ENCODE measurements at places on chromosomes 1 and 21.

- no peak for DNase-seq
Observed at GRCh38 chr1:185213091-185213490, 56.1 kb downstream of the SWT1 start.

DNA sequence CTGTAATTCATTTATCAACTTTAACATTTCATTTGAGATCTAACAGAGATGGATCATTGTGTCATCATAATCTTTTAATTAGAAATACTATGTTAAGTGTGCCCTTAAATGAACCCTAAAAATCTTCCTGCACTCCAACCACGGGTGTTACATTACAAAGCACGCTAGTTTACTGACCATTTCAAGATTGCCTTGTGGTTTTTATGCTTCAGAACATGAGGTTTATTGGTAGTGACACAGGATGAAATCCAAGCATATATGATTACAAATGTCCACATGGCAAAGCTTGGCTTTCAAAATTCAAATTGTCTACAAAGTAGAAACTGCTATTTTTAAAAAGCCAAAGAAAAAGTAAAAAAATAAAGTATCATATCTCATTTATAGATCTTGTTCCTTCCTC, 190.4 kb upstream of the USP25 start:
- DNase-seq: no peak

DNA sequence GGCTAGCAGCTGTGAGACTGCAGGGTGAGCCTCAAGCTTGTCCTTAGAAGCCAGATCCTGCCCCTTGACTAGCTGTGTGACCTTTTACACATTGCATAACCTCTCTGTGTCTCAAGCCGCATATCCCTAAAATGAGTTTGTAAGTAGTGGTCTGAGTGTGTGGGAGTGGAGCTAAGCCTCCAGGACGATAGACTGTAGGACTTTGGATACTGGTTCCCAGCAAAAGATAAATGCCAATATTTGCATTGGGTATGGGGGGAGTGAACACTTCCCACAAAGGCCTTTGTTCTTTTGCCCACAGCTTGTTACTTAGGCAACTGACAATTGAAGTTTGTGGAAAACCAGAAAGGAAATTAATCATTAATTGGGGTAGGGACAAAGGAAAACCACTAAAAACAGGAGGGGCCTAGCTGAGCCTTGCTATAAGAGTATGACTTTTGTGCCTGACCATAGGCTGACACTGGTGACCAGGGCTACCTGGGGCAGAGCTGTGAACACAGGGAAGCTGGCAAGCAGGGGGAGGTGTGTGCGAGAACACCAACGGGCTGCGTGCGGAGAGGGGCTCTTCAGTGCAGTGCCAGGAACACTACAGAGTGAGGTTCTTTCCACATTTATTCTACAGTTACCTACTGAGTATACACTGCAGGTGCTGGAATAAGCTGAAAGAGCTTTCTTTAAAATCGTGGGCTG, 102.4 kb upstream of the ETV3 start:
- no peak for DNase-seq

GRCh38 chr1:5681654-5682053, 310.6 kb downstream of the NPHP4 start:
- no peak for DNase-seq

DNA sequence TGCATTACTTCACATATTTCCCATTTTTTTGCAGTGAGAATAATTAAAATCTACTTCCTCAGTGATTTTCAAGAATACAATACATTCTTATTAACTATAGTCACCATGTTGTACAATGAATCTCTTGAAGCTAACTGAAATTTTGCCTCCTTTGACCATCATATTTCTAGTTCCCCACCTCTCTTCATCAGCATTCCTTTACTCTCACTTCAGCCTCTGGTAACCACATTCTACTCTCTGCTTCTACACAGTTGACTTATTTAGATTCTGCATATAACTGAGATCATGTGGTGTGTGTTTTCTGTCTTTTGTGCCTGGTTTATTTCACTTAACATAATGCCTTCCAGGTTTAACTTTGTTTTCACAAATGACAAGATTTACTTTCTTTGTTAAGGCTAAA, 304.4 kb upstream of the LYPLAL1 start:
- DNase-seq: no peak

DNA sequence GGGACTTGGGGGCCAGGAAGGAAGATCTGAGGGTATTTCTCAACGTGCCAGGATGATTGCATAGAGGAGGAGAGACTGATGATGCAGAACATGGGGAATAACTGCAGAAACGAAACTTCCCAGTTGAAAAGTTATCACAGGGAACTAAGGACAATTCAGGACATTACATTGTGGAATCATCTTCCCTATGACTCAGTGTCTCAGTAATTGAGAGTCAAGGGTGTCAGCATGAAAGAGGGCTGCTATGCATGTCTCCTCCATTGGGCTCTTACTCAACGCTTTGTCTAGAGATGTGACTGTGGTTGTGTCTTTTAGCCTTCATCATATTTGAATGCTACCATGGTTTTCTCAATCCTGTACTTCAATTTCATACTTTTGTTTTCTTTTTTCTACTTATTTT, 48.9 kb upstream of the PTGFR start:
- DNase-seq: no peak

GRCh38 chr1:32984090-32984454, 19.5 kb upstream of the RNF19B start:
- no peak for DNase-seq

DNA sequence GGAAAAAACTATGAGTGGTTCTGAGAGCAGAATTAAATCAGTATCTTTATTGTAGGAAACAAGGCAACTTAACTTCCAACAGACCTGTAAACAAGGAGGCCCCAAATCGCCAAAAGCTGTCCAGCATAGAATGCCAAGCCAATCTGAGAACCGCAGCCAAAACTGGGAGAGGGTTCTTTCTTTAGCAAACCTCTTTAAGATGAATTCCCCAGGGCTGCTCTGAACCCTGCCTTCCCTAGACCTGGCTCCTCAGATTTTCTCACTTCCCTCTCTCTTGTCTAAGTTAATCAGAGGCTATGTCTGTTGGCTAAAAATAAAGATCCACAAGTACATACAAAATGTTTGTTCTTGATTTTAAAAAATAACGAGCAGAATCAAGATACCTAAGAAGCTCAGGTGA, 141.4 kb downstream of the SMYD3 start:
- no peak for DNase-seq

- peak; percentile 57 for DNase-seq
Observed at GRCh38 chr1:203597331-203598090, 29.1 kb upstream of the ATP2B4 start.

- DNase-seq: no peak
Observed at GRCh38 chr1:153940756-153941155, 5.8 kb downstream of the DENND4B start.

GRCh38 chr1:48016515-48016914, 19.3 kb upstream of the TRABD2B start:
- DNase-seq: no peak

DNA sequence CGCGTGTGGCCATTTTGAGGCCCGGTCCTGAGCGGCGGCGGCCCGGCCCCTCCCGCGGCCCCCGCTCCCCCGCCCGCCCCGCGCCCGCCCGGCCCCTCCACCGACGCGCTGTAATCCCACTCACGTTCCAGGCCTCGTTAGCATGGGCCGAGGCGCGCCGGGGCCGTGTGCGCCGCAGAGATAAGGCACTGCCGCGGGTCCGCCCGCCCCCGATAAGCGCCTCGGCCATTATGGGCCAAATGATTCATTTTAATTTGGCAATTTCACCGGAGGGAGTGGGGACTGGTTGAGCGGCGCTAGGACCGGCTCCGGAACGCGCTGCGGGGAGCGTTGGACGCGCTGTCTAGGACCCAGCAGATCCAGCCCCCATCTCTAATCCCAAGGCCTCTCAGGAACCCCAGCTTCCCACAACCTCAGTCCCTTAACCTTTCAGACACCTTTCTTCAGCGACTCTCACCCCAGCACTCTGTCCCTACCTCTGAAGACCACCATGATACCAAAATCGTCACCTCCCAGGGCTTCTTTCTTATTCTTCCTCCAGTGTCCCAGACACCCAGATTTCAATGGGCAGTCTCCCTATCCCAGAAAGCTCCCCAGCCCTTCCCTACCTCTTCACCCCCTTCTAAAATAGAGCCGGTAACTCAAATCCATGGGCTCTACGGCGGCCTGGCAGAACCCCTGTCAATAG, at the start of gene TAL1:
Gene TAL1, minus strand, starts transcription at position 39 of the 688 bp plus-strand sequence. CDS start 6,337 bp downstream, outside the sequence.
- DNase-seq: no peak

DNA sequence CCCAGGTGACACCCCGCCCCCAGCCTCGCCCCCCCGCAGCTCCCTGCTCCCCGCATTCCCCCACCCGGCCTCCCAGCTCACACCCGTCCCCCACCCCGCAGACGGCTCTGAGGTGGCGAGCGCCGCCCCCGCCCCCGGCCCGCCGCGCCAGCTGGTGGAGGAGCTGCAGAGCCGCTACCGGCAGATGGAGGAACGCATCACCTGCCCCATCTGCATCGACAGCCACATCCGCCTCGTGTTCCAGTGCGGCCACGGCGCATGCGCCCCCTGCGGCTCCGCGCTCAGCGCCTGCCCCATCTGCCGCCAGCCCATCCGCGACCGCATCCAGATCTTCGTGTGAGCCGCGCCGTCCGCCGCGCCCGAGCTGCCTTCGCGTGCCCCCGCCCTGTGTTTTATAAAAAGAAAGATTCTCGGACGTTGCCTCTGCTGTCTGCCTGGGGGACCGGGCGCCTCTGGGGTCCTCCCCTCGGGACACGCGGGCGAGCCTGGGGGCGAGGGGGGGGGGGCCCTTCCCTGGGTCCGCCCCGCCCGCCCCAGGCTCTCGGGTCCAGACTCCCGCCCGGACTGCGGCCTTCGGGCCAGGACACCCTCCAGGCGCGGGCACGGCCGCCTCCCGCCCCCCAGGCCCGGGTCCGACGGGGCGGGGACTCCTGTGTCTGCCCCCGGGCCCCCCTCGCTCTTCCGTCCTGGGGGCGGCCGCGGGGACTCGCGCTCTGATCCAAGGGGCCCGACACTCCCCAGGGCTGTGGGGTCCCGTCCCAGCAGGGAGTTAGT, 1.6 kb upstream of the MMP23B start:
- peak; percentile 68 for DNase-seq

Measured in NCI-H1092 treated with DMSO at 0.1 percent for 48 hours (cell line).